ENCODE measurements at places on chromosomes 5 and 9. TPM values are rescaled to one million over a fixed set of nuclear protein-coding genes. Genes with fewer than 3 reads are reported as not detected.
A peak's percentile ranks its signal among the peaks of the same experiment; 100 is the strongest.

GRCh38 chr5:118990582-118990981, 2.2 kb upstream of the DTWD2 start:
- no peak for DNase-seq

DNA sequence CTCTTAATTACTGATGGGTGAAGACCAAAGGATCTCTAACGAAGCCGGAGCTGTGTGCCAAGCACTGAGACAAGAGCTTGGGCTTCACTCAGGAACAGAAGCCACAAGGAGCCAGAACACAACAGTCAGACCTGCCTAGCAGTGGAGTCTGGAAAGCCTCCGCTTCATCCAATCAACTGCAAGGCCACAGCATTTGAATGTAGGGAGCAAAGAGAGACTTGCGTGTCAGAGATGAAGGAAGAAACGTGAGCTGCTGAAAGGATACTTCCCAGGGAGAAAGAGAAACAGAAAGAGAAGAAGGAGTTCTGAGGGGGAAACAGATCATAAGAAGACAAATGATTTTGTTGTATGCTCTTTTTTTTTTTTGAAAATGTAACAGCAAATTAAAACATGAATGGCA, 43.5 kb downstream of the DDX31 start:
- no peak for DNase-seq

DNA sequence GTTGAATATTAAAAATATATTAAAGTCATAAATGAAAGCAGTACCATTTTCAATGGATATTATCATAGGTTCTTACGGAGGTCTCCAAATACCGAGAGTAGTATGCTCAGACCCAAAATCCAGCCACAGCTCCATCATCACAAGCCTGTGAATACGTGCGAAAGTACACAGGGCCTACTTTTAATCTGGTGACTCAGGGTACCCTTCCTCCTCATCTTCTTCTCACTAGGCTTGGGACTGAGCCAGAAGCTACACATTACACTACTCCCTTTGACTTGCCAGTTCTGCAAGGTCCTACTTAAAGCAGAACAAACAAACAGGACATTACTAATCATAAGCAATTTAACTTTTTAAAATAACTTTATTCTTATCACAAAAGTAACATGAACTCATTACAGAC, 7.6 kb upstream of the RIC1 start:
- DNase-seq: no peak

DNA sequence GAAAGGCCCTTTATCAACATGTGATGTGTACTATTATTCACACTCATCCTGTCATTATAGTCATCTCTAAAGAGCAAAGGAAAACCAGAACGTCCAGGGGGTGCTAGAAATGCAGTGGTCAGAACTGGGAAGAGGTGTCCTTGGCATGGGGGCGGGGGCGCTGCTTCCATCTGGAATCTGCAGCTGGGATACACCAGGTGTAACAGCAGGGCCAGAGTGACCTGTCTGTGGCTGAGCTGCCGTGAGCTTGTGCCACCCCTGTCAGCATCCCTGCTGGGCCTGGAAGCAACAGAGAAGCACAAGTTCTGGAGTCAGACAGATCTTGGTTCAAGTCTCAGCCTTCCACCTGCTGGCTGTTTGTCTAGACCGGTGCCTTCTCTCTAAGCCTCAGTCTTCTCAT, 263.3 kb upstream of the MVB12B start:
- DNase-seq: no peak

The ZBED3 gene
- total RNA-seq: 7.9 TPM

DNA sequence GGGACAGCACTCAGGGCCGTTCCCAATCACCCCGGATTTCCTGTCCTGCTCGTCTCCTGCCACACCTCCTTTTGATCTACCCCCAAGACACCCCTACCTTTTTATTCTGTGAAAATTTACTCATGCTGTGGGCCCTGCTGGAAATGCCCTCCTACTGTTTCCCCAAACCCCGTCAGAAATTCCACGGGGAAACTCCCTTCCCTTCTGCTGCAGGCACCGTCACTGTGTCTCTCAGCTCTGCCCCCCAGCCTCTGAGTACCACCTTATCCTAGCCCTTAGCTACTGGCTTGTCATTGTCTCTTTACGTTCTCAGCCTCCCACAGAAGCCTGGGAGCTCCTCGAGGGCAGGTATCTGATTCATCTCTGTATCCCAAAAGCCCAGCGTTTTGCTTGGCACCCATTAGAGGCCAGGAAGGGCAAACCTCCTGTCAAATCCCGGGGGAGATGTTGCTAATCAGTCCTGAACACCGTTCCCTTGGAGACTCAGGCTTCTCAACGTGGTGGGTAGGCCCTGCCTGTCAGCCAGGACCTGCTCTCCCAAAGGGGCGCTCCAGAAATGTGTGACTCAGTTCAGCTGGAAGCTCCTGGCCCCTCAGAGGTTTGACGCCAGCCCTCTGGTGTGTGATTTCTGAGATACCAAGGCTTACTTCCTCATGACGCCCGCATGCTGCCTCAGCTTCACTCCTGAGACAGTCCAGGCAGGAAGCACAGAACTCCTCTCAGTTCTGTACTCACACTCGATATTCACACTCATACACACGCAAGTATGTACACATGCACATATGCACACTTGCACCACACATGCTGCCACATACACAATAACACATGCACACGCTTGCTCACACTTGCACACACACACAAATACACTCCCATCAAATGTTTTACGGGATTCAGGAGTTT, 50.7 kb upstream of the GRHPR start:
- DNase-seq: no peak

The NKD2 gene
- total RNA-seq: 0.93 TPM

The PAEP gene
- total RNA-seq: not detected

The IQGAP2 gene
- 159 TPM for total RNA-seq

- DNase-seq: no peak
These were observed 277.2 kb upstream of the NR4A3 start for GRCh38 chr9:99544526-99544925.

- DNase-seq: no peak
These were observed 183.4 kb downstream of the GAPVD1 start for GRCh38 chr9:125444956-125445506.

The FOXD4L6 gene
- not detected for total RNA-seq

The ANKRD55 gene
- 0.31 TPM for total RNA-seq

The PSD2 gene
- not detected for total RNA-seq

DNA sequence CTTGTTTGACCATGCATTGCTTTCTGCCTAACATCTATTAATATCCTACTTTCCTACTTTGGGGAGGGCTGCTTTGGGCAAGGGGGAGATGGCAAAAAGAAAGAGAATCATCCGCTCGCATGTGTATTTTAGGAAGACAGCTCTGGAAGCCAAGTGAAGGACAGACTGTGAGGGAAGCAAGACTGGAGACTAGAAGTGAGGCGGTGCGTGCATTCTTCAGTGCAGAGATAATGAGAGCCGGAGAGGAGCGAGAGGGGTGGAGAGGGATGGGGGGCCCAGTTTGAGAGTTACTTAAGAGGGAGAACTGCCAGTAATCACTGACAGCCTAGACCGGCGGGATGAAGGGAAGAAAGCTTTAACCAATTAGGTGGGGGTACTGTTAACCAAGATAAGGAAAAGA, 151.7 kb upstream of the RAPGEF1 start:
- no peak for DNase-seq

The DDX4 gene
- total RNA-seq: not detected

DNA sequence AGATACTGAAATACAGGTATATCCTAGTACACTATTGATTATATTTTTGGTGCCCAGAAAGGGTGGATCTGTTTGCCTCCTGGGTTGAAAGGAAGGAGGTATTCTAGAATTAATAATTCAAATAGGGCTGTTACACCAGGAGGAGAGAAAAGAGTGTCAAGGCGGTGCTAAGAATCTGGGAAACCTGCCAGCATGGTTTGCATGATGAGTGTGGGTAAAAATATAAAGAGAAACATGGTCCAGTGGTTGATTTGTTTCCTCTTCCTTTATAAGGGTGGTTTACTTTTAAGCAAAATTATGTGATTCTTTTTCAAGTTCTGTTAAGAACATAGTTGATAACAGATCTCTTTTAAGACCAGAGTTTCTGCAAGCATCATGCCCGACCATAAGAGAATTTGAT, 69.4 kb upstream of the NFIB start:
- no peak for DNase-seq

- peak; percentile 92 for DNase-seq
These were observed 23.3 kb upstream of the TRIM14 start for GRCh38 chr9:98142182-98142907.

- no peak for DNase-seq
These were observed 157.5 kb upstream of the IER5L start for GRCh38 chr9:129335464-129336129.

- DNase-seq: no peak
These were observed 111.2 kb downstream of the ZNF354C start for GRCh38 chr5:179171251-179171815.

The MELK gene
- 2.5 TPM for total RNA-seq

The ADAMTSL1 gene
- 10.1 TPM for total RNA-seq

DNA sequence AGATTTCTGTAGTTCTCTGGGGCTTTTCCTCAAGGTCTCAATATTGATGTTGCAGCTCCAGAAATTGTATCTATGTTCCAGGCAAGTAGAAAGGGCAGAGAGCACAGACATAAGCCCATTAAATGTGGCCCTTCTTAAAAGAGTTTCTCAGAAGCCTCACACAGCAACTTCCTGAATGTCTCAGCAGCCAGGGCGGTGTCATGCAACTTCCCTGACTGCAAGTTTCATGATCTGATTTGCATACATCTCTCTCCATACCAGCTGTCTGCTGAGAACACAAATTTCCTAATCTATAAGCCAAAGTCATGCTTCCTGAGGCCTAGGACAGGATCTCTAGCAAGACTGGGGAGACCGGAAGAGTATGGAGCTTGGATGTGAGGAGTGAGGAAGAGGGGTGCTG, 13.0 kb downstream of the RGS7BP start:
- DNase-seq: no peak

DNA sequence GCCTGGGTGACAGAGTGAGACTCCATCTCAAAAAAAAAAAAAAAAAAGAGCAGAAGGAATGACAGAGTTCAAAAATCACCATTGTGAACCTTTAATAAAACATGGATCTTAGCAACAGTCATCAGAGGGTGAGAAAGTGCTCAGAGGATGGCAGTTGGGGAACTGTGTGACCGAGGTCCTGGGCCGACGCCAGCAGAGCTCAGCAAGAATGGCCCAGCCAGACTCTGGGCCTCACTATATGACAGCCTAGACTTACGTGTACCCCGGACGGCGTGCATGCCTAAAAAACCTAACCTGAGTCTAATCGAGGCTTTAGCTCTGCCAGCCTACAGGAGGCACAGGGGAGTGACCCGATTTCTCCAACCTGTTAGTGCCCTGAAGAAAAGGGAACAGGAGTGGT, 64.3 kb downstream of the MVB12B start:
- peak; percentile 37 for DNase-seq

DNA sequence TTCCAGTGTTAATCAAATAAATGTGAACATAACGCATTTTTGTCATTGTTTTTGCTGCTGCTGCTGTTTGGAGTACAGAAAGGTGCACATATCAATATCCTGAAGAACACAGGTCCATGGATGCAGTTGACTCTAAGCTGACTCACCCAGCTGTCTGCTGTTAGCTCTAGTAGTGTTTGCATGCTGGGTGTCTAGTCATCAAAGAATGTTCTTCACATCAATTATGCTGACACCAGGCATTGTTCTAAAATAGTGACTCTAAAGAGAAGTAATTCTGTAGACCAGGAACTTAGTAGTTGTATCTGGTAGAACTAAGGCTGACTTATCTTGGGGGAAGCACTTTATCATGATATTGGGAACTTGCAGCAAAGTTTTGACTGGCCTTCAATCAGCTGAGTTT, 55.7 kb upstream of the DPYSL3 start:
- DNase-seq: no peak

GRCh38 chr9:134683714-134684374, 42.2 kb downstream of the COL5A1 start:
- DNase-seq: no peak

The GRM6 gene
- total RNA-seq: not detected

All from mucosa of descending colon (tissue), 3 donors.